ENCODE measurements at places on chromosomes 12 and 14.
A peak's percentile ranks its signal among the peaks of the same experiment; 100 is the strongest.

DNA sequence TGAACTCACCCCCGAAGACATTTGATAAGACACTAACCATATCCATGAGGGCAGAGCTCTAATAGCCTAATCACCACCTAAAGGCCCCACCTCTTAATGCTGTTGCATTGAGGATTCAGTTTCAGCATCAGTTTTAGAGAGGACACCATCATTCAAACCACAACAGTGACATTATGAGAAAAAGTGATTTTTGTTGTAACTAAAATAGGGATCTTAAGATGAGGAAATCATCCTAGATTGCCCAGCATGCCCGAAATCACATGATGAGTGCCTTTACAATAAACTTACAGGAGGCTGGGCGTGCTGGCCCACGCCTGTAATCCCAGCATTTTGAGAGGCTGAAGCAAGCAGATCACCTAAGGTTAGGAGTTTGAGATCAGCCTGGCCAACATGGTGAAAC is 9.7 kb upstream of the GLT1D1 start:
- DNase-seq = no peak

- DNase-seq = peak; percentile 96
Observed at GRCh38 chr12:103799857-103800771, 40.9 kb downstream of the NT5DC3 start.

DNA sequence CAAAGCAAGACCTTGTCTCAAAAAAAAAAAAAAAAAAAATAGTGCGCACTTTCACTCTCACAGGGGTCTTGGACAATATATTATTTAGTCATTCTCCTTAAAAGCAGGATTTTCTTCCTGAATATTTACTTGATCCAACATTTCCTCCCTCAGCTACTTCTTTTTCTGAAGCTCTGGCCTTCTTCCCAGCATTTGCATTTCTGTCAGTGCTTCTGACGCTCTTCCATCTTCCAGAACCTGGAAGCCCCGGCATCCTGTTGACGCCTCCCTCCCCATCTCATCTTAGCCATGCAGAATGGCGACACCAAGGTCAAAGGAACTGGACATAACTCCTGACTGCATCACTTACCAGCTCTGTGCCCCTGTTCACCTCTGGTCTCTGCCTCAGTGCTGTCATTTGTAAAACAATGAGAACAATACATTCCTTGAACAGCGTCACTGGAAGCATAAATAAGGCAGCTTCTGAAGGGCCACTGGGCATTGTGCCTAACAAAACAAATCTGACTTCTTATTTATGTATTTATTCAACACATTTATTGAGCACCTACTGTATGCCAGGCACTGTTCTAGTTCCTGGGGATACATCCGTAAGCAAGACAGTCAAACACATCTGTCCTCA is 90.9 kb upstream of the MDM1 start:
- DNase-seq = no peak

DNA sequence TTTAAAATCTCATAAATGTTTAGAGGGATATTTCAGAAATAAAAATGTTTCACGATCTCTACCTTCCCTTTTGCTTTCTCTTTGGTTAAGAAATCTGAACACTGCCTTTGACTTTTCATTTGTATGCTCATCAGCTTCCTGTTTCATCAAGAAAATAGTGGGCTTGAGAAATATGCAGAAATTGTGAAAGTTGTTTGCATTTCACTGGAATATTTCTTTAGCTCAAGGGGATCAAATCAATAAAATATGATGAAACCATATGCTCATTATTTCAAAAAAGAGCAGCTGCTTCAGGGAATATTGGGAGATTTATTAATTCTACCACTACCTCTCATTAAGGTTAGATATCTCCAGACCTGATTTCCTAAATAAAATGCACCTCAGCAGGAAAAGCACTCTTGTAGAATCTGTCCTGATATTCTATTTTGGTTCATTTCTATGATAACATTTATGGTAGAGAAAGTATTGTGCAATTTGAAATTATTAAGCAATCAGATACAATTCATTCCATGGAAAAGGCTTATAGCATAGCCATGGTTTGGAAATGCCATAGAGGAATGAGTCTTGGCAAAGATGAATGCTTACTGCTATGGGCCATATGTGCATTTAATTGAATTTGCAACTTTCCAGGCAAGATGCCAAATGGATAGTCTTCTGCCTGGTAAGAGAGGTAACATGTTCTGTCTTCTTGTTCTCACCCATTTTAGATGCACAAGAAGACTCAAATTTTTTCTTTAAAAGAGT is 212.6 kb upstream of the SLC16A7 start:
- DNase-seq = no peak

- DNase-seq = no peak
Observed at GRCh38 chr14:39680777-39681176, 248.5 kb upstream of the FBXO33 start.

- no peak for DNase-seq
Observed at GRCh38 chr12:6858799-6859198, 6.8 kb downstream of the USP5 start.

DNA sequence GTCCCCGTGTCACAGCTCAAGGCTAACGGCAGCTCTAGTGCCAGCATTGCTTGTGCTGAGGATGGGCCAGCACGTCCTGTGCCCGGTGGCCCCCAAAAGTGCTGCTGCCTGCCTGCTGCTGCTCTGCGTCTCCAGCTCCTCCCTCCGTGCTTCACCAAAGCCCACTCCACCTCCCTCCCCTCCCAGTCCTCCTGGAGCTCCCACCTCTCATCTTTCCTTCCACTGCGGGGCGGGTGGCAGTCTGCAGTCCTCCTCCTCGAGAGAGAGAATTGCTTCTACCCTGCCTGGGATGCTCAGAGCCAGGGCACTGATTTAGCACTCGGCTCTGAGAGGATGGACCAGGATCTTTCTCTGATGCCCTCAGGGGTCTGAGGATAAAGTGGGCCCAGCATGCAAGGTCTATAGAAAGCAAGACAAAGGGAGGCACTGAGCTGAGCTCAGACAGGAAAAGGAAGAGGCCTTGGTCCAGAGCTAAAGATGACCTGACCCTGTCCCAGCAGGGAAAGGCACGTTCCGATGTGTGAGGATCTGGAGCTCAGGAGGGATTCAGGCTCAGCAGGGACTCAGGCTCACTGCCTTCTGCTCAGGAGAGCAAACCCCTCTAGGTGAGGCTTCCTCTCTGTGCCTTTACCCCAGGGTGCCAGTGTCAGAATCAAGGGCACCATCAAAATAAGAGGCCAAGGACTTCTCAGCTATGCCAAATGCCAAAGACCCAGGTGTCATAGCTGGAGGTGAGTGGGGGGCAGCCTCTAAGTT is 113.1 kb upstream of the FKBP4 start:
- DNase-seq = no peak

DNA sequence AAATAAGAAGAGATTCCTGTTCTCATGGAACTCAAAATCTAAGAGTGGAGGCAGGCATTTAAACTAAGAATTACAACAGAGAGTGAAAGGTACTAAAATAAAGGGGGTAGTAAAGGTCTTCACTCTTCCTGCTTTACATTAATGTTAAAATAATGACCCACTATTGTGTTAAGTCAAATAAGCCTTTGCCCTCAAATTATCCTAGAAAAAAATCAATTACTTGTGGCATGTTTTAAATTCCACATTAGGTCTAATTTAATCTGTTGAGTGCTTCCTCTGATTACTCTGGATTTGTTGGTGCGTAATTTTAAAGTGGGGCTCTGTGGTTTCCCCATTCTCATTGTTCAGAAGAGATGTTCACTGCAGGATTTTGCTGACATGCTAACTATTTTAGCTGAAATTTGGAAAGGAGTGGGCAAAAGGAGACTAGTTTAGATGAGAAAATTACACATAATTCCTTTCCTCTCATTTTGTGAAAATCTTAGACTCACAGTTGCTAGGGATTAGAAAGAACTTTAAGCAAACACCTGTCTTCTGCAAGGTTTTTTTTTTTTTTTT is 35.5 kb downstream of the BTG1 start:
- no peak for DNase-seq

- DNase-seq = no peak
Observed at GRCh38 chr14:35959835-35960234, 133.7 kb downstream of the BRMS1L start.

- no peak for DNase-seq
Observed at GRCh38 chr14:99728231-99728920, 44.3 kb downstream of the CYP46A1 start.

- DNase-seq = no peak
Observed at GRCh38 chr14:102949062-102949800, 26.8 kb downstream of the AMN start.

DNA sequence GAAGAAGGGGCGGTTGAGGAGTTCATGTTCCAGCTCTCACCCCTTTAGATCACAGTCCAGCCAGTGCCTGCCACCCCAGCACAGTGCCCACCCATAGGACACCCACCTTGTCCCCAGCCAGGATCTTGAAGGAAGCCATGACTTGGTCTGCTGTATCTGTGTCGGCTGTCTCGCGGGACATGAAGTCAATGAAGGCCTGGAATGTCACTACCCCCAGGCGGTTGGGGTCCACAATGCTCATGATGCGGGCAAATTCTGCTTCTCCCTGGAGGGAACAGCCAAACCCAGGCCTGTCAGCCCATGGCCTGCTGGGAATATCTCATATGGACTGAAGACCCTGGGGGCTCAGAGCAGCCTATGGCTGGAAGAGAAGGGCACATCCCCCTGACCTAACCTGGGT is 84.1 kb upstream of the ZFP36L1 start:
- no peak for DNase-seq

DNA sequence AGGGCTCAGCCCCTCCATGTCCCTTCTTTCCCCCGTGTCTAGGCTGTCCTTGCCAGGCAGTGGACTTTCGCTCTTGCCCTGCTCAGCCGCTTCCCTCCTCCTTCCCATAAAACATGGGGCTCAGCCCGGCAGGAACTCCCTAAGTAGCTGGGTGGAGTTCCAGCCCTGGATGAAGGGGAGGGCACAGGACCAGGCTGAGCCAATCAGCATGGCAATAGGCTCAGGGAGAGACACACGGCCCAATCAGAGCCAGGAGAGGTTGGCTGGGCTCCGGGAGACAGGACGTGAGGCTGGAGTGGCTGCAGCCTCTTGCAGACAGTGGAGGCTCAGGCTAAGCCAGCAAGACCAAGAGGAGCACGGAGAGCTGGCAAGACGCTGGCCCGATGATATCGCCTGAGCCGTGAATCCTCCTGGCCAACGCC is 54.3 kb downstream of the GALNT9 start:
- DNase-seq = no peak

- DNase-seq = no peak
Observed at GRCh38 chr14:94998685-94999084, 158.6 kb downstream of the DICER1 start.

DNA sequence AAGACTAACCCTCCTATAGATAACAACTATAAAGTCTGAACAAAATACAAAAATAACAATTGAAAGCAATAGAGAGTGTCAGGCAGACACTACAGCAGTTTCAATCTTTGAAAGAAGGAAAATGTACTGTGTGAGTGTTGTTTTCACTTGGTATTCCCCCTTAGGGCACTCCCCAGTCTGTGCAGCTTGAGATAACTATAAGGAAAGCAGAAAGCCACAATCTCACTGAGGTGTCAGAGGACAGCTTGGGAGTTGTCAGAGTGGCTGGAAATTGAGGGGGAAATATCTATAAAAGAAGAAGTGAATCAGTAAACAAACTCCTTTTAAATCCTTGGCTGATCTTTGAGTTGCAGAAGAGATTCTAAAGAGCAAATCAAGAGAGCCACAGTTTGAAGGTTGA is 364.8 kb downstream of the NELL2 start:
- DNase-seq = no peak

DNA sequence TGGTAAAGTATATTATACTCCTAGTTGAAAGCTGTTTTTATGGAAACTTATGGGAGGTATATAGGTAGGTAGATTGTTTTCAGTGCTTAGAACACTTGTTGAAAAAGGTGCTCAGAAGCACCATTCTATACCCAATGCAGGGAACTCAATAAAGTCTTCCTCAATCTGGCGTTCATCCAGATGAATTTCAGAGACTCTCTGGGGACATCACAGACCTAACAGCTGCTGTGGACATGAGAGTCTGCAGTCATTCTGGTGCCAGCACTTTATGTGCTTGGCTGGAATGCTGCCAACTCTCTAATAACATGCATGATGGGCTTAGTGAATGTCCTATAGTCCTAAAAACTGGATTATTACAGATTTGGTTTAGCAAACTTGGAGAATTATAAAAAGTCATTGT is 115.9 kb downstream of the NTN4 start:
- DNase-seq = peak; percentile 98
